ENCODE measurements at places on chromosomes 5 and 9.
A peak's percentile ranks its signal among the peaks of the same experiment; 100 is the strongest.

DNA sequence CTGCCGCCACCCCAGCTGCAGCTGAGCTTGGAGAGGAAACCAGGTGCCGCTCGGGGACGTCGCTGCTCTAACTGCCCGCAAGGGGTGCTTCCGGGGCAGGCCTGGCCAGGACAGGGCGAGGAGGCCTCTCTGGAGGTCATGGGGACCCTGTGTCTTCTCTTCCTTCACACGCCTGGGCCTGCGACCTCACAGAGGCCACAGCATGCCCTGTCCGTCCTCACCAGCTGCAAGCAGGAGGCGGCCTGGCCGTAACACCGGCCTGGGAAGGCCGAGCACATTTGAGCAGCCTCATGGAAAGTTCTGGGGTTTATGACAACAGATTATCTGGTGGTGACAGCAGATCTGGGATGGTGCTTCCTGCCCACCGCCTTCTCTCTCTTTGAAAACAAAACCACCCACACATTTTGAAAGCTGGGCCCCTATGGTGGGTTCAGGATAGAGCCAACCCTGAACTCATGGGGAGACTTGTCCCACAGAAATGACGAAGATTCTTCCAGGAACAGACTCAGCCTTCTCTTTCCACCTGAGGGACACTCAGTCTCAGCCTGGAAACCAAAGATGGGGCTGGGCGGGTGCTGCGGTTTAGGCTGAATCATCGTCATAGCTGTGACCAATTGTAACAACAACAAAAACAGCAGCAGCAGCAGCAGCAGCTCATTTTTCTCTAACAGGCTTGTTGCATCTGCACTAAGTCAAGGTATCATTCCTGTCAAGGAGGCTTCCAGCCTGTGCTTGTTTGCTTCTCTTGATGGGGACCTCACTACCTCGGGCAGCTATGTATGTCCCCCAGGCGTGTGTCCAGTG lies 99.6 kb upstream of the RAPGEF1 start:
- DNase-seq: no peak

- DNase-seq: no peak
These were observed 346.9 kb downstream of the KDM4C start for GRCh38 chr9:7104625-7105024.

DNA sequence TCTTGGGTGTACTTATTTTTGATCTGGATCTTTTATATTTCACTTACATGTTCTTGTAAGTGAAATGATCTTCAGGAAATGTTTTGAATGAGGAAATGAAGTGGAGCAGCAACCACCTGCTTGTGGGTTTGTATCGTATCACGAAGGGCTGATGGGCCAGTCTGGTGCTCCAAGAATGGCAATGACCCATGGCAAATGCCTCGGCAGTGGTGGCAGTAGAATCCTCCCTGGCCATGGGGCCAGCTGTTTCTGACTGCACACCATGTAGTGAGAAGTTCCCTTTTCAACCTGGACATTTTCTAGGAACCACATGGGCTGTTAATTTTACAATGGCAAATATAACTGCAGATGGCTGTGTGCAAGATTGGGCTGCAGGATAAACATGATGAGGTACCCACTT lies 29.9 kb downstream of the MAT2B start:
- DNase-seq: no peak

GRCh38 chr5:125413496-125414274 lies 667.2 kb upstream of the ZNF608 start:
- DNase-seq: no peak

GRCh38 chr9:86064220-86064619 lies 35.1 kb downstream of the GOLM1 start:
- no peak for DNase-seq

- no peak for DNase-seq
These were observed 312.2 kb downstream of the HCN1 start for GRCh38 chr5:45383985-45384384.

DNA sequence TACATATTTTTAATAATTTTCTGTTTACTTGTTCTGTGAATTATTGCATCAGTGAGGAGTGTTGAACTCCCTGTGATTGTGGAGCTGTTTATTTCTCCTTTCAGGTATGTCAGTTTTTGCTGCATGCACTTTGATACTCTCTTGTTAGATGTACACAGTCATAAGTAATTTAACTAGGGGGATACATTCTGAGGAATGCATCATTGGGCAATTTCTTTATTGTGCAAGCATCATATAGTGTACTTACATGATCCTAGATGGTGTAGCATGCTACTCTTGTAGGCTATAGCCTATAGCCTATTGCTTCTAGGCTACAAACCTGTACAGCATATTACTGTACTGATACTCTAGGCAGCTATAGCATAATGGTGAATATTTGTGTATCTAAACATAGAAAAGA lies 9.5 kb downstream of the DENND4C start:
- DNase-seq: no peak

- no peak for DNase-seq
These were observed 82.9 kb upstream of the TRIM32 start for GRCh38 chr9:116604251-116604650.

- DNase-seq: no peak
These were observed 57.3 kb downstream of the CTSL start for GRCh38 chr9:87783180-87783579.

GRCh38 chr5:174317256-174317894 lies 271.9 kb downstream of the NSG2 start:
- DNase-seq: peak; percentile 72

GRCh38 chr5:74421377-74421776 lies 219.2 kb downstream of the ENC1 start:
- DNase-seq: no peak

- DNase-seq: no peak
These were observed 20.8 kb downstream of the NUP214 start for GRCh38 chr9:131146186-131146585.

- no peak for DNase-seq
These were observed 11.9 kb downstream of the GNPDA1 start for GRCh38 chr5:142000704-142001484.

DNA sequence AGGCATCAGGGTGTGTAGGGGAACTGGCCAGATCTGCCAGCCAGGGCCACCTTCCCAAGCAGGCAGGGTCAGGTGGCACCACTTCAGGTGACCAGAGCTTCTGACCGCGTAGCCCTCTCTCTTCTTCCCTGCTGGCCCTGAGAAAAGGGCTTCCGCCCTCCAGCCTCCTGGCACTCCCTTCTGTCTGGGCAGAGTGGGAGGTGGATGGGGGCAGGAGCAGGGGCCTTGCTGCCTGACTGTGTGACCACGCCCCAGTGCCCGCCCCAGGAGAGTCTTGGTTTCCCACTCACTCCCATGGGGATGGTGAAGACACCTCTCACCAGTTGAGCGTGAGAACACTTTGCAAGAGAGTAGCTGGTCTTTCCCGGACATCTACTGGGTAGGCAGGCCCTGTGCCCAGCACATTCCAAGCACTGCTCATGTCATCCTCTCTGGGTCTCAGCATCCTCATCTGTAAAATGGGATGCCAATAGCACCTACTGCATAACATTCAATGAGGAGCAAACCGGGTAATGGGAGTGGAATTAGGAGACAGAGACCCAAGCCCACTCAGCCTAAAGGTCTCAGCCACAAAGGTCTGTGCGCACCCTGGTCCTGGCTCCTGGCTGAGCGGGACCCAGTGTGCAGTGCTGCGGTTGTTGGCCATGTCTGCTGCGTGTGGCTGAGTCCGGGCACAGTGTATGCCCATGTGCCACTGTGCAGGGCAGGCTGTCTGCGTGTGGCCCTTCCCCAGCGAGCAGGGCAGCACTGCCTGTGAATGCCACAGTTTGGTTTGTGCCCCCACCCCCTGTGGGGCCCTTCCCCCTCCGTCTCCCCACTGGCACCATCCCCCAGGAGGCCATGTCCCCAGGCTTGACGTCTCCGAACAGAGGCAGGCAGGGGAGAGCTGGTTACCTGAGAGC lies 179.1 kb upstream of the IER5L start:
- no peak for DNase-seq

- no peak for DNase-seq
These were observed 12.1 kb downstream of the PTGES2 start for GRCh38 chr9:128115187-128116103.

- DNase-seq: no peak
These were observed 147.2 kb downstream of the PCSK1 start for GRCh38 chr5:96285823-96286222.

DNA sequence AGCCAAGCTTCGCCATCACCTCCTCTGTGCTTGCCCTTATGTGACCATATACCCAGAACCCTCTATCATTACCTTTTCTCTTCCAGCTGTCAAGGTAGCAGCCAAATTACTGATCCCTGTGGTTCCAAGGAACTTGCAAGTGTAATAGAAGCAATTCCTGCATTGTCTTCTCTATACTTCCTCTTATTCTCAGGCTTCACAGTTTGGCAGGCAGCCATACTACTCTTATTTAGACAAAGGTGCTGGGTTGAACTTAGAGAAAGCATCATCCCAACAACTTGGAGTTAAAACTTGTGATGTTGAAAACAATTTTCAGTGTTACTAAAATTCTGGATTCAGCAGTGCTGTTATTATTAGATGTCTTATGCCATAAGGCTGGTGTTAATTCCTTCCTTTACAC lies 93.2 kb downstream of the NLN start:
- DNase-seq: no peak

- DNase-seq: no peak
These were observed 22.7 kb downstream of the COL27A1 start for GRCh38 chr9:114178076-114178475.

- DNase-seq: no peak
These were observed 120.6 kb downstream of the PIK3R1 start for GRCh38 chr5:68336200-68336599.
